ENCODE measurements at places on chromosomes 7 and 10.

DNA sequence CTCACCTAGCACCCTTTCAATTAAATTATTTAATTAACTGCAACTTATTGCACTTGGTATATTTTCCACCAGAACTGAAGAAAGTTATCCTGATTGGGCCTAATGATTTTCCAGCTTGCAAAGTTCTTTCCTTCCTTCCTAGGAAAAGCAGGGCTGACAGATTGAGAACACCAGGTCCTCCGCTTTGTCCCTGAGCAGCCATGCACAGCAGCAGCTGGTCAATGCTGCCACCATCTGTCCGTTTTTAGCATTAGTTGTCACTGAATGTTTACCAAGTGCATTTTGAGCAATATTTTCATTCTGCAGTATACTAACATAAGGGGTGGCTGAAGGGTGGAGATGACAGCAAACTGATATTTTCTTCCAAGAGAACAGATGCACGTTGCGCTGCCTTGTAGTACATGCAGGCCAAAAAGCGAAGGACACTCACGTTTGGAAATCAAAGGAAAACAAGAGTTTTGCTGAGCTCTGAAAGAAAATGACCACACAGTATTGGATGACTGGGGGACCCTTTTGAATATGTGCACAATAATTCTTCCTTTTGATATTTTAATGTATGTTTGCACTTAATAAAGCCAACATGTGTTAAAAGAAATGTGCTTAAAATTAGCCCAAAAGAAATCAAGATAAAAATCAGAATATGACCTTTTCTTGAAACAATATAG lies 248.8 kb upstream of the PTN start:
- no peaks in the 10 kb centered on the region for H3K27me3 ChIP-seq
- peak; percentile 46 for DNase-seq
- no peak overlapping the region for H3K4me3 ChIP-seq
- H3K36me3 ChIP-seq = no peaks in the 10 kb centered on the region
- no peaks in the 10 kb centered on the region for H3K4me1 ChIP-seq
- no peak overlapping the region for H3K27ac ChIP-seq

- H3K4me1 ChIP-seq = no peaks in the 10 kb centered on the region
- no peaks in the 10 kb centered on the region for H3K27me3 ChIP-seq
- H3K4me3 ChIP-seq = no peak overlapping the region
- peak; percentile 24 for DNase-seq
- H3K36me3 ChIP-seq = no peaks in the 10 kb centered on the region
- H3K27ac ChIP-seq = no peak overlapping the region
Observed at GRCh38 chr7:34939175-34939574, 98.1 kb downstream of the DPY19L1 start.

DNA sequence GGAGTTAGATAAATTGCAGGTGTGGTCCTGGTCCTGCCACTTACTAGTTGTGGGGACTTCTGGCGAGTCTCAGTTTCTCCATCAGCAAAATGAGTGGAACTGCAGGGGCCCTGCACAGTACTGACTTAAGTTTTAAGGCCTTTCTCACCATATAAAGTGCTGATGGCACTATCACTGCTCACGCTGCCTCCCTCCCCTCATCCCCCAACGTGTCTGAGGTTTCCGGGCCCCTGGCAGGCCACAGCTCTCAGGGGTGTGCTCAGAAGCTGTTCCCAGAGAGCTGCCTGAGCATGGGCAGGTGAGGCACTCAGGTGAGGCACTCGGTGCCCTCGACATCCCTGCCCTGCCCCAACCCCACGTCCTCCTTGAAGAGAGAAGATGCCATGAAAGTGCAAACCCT lies 74.2 kb downstream of the VOPP1 start:
- H3K27me3 ChIP-seq = no peaks in the 10 kb centered on the region
- H3K27ac ChIP-seq = no peak overlapping the region
- H3K36me3 ChIP-seq = no peaks in the 10 kb centered on the region

DNA sequence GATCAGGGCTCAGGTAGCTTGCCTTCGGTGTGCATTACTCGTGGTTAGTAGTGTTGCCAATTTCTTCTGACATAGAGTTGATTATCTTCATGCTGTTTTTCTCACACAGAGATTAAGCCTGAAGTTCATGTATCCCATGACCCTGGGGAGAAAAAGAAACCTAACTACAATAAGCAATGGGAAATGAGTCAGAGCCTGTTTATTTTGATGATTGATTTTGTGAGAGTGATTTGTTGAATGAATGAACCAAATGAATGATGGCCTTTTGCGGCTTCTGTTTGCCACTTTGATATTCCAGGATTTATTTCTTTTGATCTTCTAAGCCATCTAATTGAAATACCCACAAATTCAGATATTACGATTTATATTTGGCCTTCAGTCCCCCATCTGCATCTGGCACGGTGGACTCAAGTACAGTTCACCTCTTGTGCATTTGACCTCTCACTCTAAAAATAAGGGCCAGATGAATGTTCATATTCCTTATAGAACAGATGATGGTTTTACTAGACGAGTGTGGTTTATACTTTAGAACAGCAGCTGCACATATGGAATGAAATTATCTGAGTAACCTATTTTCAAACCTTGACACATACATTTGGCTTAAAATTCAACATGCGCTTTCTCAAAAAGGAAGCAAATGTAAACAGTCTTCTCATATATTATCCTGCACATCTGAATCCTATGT lies 110.7 kb downstream of the PLCE1 start:
- H3K4me3 ChIP-seq = no peak overlapping the region
- H3K27ac ChIP-seq = no peak overlapping the region
- no peaks in the 10 kb centered on the region for H3K4me1 ChIP-seq
- H3K27me3 ChIP-seq = no peaks in the 10 kb centered on the region
- H3K36me3 ChIP-seq = no peaks in the 10 kb centered on the region

DNA sequence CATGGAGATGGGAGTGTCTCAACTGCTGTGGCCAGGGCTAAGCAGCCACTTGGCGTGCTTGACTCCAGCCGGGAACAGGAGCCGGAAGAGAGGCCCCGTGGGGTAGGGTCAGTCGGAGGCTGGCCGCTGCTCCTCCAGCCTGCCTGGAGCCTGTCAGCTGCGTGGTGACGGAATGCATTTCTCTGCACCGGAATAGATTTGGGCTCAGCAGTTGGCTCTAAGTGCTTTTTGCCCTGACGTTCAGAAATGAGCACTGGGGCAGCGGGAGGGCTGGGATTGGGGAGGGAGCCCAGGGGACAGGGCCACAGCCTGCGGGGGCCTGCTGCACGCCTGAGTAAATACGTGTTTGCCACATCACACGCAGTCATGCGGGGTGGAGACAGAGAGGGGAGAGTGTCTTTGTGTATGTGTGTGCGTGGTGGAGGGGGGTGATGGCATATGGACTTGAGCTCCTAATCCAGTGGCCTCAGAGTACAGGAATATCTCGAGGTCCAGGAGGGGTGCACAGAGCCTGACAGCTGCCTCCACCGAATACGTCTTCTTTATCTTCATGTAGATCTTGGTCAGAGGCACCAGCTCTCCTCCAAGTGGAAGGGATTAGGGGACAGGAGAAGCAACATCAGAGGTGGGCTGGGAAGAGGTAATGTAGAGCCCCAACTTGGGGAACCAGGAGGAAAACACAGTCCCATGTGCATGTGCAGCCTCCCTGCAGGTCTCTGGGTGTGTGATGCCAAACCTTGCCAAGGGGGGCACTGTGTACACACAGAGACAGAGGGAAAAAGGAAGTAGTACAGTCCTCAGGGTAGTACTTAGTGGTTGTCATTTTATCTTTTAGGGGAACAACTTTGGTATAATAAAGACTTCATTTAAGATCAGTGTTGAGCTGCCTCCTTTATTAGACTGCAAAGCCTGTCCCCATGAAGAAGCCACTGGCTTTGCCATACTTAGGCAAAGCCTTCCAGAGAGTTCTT lies 151.4 kb downstream of the CDH23 start:
- no peak for DNase-seq
- H3K4me3 ChIP-seq = no peak overlapping the region
- H3K4me1 ChIP-seq = no peaks in the 10 kb centered on the region

DNA sequence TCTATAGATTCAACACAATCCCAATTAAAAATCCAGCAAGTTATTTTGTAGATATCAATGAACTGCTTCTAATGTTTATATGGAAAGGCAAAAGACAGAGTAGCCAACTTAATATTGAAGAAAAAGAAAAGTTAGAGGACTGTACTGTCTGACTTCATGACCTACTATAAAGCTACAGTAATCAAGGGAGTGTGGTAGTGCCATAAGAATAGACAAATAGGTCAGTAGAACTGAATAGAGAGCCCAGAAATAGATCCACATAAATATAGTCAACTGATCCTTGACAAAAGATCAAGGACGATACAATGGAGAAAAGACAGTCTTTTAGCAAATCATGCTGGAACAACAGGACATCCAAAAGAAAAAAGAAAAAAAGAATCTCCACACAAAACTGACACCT lies 7.4 kb upstream of the EEPD1 start:
- H3K4me3 ChIP-seq = no peak overlapping the region
- H3K27me3 ChIP-seq = no peaks in the 10 kb centered on the region
- no peaks in the 10 kb centered on the region for H3K4me1 ChIP-seq

GRCh38 chr7:45594745-45595535 lies 20.8 kb downstream of the ADCY1 start:
- H3K27ac ChIP-seq = no peak overlapping the region
- no peak for DNase-seq
- H3K4me1 ChIP-seq = no peaks in the 10 kb centered on the region

DNA sequence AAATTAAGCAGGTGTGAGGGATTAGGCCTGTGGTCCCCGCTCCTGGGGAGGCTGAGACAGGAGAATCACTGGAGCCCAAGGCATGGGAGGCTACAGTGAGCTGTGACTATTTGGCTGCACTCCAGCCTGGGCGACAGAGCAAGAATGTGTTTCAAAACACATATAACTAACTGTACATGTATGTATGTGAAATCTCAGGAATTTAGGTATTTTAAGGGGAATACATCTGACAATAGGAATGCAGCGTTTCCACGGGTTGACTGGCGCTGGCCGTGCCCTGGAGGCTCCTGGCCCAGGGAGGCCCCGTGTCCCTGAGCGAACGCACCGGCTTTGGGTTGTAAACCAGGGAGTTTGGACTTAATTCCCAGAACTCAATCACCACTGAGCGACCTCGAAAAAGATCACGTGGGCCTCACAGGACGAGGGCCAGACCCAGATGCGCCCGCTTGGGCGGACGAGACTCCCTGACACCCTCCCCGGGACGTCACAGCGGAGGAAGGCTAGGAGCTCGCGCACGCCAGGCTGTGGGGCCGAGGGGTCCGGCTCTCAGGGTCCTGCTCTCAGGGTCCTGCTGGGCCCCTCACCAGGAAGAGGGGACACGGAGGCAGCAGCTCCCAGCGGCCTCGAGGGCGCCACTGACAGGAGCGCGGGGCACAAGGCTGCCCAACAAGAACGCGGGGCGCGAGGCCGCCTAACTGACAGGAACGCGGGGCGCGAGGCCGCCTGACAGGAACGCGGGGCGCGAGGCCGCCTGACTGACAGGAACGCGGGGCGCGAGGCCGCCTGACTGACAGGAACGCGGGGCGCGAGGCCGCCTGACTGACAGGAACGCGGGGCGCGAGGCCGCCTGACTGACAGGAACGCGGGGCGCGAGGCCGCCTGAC lies 18.4 kb downstream of the PTPRN2 start:
- no peak overlapping the region for H3K4me3 ChIP-seq
- no peaks in the 10 kb centered on the region for H3K4me1 ChIP-seq
- DNase-seq = no peak
- no peaks in the 10 kb centered on the region for H3K36me3 ChIP-seq
- peaks cover 4% of the 10 kb centered on the region for H3K27me3 ChIP-seq

GRCh38 chr7:127874951-127875608 lies 156.2 kb downstream of the LRRC4 start:
- no peak overlapping the region for H3K4me3 ChIP-seq
- H3K27ac ChIP-seq = no peak overlapping the region
- H3K36me3 ChIP-seq = no peaks in the 10 kb centered on the region
- H3K4me1 ChIP-seq = no peaks in the 10 kb centered on the region
- no peak for DNase-seq
- H3K27me3 ChIP-seq = no peaks in the 10 kb centered on the region

DNA sequence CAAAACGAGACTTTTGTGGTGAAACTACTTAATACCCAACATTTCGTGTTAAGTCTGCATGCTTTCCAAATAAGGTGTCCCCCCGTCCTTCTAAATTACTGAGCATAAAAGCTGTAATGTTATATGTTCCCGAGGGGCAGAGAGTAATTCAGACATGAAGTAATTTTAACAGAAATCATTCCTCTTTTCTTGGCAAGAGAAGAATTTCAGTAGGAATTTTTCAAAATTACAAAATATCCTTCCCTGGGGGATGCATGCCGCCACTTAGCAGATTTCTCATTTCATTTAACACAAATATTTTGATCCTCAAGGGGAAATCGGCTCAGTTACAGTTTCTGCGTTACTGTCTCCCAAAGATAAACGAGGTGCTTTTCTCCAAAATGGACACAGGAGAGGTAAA lies 213.2 kb upstream of the RHOBTB1 start:
- DNase-seq = no peak
- H3K4me3 ChIP-seq = no peak overlapping the region
- no peak overlapping the region for H3K27ac ChIP-seq
- H3K27me3 ChIP-seq = no peaks in the 10 kb centered on the region
- no peaks in the 10 kb centered on the region for H3K4me1 ChIP-seq

DNA sequence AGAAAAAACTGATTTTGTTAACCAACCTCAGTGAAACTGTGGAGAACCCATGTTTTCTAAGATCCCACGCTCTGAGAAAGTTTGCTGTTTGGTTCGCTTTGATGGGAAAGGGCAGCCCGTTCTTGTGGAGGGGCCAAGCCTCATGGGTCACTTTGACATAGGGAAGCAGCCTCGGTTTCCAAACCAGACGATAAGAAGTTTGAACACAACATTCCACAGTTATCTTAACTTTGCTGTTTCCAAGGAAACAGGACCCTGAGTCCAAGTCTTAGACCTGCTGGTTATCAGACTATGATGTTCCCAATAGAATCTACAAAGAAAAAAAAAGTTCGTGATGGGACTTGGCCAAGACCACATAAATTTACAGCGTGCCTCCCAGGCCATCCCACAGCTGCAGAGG lies 182.3 kb downstream of the NRP1 start:
- H3K27me3 ChIP-seq = no peaks in the 10 kb centered on the region
- no peak overlapping the region for H3K27ac ChIP-seq
- H3K4me3 ChIP-seq = no peak overlapping the region
- H3K36me3 ChIP-seq = no peaks in the 10 kb centered on the region
- peaks cover 20% of the 10 kb centered on the region for H3K4me1 ChIP-seq

GRCh38 chr7:86778271-86778670 lies 134.6 kb downstream of the GRM3 start:
- H3K27me3 ChIP-seq = no peaks in the 10 kb centered on the region
- H3K4me1 ChIP-seq = no peaks in the 10 kb centered on the region
- no peaks in the 10 kb centered on the region for H3K36me3 ChIP-seq
- H3K4me3 ChIP-seq = no peak overlapping the region

- no peaks in the 10 kb centered on the region for H3K36me3 ChIP-seq
- no peaks in the 10 kb centered on the region for H3K4me1 ChIP-seq
Observed at GRCh38 chr7:141649865-141650634, 51.9 kb downstream of the DENND11 start.

DNA sequence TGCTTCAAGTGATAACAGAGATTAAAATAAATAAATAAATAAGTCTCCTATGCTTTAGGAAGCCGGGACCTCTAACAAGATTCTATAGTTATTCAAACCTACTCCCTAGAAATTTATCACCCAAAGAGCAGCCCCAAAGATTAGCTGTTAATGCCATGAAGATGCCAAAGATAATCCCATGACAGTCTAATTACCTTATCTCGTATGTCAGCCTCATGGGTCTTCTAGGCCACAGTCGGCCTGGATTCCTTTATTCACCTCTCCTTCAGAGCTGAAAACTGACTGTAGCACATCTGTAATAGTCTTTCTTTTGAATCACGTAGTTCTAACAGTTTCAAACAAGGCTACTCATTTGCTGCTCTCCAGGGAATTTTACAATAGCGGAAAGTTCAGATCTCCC lies 24.2 kb downstream of the COL1A2 start:
- H3K27ac ChIP-seq = no peak overlapping the region
- H3K36me3 ChIP-seq = no peaks in the 10 kb centered on the region
- H3K4me3 ChIP-seq = no peak overlapping the region
- H3K27me3 ChIP-seq = no peaks in the 10 kb centered on the region

Data from right lobe of liver (tissue), 6 donors.